Stimulated activated CD8-positive, alpha-beta memory T cell treated with anti-CD3 and anti-CD28 coated beads, Interleukin-4, amount 100 ng/mL, for 4 hours (primary cell): ENCODE measurements at places on chromosomes 2 and 18.

- DNase-seq = no peak
Measured at GRCh38 chr18:36012891-36013290, 40.4 kb downstream of the RMP24 start.

GRCh38 chr2:38264396-38265221, 112.5 kb downstream of the ATL2 start:
- DNase-seq = no peak

DNA sequence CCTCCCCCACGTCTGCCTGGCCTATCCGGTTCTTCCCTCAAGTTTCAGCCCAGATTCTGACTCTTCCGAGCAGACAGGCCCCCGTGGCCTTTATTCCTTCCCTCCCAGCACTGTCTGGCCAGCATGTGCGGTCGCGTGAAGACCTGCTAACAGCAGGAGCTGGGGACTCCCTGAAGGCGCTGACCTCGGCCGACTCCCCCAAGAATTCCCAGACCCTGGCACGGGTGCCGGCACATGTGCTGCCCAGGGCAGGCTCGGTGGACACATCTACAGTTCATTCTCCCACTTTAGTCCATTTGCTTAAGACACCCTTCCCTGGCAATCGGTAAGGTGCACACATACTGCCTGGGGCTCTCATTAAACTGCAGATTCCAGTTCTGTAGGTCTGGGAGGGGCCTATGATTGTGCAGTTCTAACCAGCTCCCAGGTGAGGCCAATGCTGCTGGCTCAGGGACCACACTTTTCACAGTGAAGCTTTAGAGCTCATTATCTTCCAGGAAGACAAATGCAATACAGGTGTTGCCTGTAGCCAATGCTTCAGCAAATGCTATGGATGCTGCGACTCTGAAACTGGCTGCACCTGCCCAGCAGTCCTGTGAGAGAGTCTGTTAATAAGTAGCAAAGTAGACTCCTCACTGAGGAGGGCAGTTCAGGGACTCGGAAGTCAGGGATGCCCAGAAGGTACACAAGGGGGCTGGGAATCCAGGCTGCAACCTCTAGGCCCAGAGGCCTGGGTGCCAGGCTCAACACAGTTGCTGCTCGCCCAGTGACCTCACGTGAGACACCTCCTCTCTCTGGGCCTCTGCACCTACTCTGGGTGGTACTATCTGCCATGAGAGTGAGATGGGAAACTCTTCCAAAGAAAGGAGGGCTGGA, 45.4 kb upstream of the TAF1B start:
- no peak for DNase-seq

GRCh38 chr2:29317801-29318485, 202.7 kb downstream of the CLIP4 start:
- no peak for DNase-seq

- no peak for DNase-seq
Measured at GRCh38 chr18:24659827-24660720, 199.6 kb downstream of the HRH4 start.

DNA sequence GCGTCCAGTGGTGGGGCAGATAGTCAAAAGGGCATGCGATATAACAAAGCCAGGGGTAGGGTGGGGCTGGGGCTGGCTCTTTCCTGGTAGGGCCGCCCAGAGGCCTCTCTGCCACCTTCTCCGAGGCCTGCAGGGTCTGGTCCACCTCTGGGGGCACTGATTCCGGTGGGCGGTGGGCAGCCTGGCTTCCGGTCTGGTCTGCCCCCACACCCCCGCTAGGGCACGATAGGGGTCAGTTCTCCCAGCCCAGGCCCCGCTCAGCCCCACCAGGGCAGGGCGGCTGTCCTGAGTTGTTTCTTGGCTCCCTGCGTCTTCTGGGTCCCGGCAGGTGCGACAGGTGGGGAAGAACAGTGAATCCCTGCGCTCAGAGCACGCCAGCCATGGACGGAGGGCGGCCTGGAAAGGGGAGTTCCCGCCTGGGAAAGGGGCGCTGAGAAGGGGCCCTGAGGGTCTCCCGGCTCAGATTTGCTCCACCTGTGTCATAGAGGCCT, 707 bp upstream of the ERFE start:
- DNase-seq = no peak
